Fibroblast of skin of abdomen (primary cell): ENCODE measurements at places on chromosomes 3 and 15.

DNA sequence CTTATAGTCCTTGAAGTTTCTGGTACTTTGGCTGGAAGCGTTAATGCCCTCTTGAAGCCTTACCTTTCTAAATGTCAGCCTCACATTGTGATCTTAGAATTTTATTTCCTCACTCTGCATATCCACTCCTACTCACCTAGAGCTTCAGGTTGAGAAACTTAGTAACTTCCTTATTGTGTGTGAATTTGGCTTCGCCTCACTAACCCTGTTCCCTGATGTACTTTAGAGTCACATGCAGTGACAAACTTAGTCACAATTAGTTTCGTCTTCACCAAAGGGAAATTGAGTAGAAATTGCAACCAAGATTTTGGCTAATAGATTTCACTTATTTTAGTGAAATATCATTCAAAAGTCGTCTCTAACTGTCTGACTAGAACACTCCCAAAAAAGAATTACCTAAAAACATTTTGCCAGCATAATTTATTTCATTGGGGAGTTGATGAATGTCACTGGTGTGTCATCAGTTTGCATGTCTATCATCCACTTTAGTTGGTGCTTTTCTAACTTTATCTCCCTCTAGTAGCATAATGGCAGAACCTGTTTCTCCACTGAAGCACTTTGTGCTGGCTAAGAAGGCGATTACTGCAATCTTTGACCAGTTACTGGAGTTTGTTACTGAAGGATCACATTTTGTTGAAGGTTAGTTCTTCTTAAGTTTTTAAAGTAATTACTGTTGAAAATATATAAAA lies 960 bp downstream of the MFN1 start:
- no peak for DNase-seq

DNA sequence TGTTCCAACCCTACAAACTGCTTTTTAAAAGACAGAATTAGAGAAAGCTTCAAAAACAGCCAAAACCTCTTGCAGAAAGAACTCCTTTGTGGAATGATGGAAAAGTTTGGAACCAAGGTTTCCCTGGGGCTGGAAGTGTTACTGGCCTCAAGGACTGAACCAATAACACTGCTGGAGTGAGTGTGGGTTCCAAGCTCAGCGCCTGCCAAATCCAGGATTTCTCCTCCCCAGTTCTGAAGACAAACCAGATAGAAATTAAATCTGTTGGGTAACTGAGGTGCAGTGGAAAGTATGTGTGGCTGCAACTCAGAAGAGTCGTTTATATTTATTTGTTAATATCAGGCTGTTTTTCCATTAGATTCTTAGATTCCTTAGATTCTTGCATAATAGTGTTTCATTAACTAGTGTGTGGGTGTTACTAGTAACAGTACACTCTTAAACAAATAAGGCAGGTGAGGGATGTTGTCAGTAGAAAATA lies 66.5 kb upstream of the FNDC3B start:
- DNase-seq, result no peak

GRCh38 chr3:56229311-56229710 lies 239.0 kb downstream of the ERC2 start:
- no peak for DNase-seq

- peak; percentile 4 for DNase-seq
Observed at GRCh38 chr3:53680028-53680427, 166.2 kb downstream of the CHDH start.

DNA sequence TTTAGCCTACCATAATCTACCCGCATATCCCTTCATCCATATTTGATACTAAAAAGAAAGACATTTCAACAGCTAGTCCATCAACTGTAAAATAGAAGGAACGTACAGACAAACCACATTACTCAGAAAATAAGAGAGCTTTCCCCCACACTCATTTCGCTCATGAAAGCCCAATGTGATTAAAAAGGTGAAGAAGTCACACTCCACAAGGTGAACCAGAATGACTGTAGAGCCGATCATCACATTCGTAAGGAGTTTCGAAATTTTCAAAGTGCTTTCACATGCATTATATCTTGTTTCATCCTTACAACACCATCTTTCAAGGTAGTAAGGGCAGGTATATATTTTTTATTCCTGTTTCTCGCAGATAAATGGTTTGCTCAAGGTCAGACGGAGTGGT lies 225.3 kb downstream of the FOXP1 start:
- no peak for DNase-seq

DNA sequence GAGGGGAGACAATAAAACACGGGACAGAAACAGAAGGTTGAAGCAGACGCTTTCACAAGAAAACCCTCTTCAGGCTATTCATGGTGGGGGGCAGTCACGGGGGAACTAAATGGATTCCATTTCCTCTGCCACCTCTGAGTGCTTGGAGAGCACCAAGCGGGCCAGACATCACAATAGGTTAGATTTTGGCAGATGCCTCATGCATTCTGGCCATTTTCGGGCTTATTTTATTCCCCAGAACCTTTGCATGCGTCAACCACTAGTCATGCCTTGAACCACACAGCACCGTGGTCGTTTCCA lies 82.2 kb downstream of the RORA start:
- DNase-seq, result no peak

DNA sequence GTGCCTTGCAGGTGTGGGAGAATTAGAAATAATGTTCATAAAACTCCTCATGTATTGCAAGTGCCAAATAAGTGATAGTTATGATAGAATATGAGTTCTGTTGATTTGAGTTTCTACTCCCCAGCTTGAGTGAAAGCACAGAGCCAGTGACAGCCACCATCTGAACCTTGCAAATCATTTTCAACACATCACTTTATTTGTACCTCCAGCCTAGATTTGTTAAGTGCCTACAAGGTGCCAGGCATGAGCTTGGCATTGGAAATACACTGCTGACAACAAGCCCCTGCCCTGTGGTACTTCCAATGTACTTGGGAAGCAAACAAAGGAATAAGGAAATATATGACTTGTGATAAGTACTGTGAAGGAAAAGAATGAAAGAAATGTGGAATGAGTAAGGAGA lies 17.0 kb downstream of the FEZF2 start:
- no peak for DNase-seq

- DNase-seq, result no peak
Observed at GRCh38 chr15:52308446-52309153, 13.0 kb upstream of the MYO5C start.

- DNase-seq, result peak; percentile 68
Observed at GRCh38 chr3:127588806-127589577, 1.5 kb downstream of the TPRA1 start.

GRCh38 chr3:114608293-114608692 lies 314.5 kb downstream of the TIGIT start:
- DNase-seq, result peak; percentile 90

DNA sequence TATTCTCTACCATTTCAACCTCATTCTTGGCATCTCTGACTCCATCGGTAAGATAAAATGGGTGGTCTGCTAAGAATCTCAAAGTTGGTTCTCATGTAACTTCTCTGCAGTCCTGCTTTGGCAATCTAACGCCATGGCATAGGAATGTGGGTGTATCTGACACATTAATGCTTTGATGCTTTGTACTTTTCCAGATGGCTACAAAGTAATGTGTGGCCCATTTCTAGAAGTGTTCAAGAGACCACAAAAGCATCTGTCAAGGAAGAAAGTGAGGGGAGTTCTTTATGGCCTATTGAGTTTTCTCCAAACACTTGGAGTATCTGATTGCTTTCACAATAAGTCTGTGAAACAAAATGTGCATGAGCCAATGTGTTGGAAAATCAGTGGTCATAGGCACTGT lies 339.9 kb upstream of the TGFBR2 start:
- DNase-seq, result peak; percentile 77

DNA sequence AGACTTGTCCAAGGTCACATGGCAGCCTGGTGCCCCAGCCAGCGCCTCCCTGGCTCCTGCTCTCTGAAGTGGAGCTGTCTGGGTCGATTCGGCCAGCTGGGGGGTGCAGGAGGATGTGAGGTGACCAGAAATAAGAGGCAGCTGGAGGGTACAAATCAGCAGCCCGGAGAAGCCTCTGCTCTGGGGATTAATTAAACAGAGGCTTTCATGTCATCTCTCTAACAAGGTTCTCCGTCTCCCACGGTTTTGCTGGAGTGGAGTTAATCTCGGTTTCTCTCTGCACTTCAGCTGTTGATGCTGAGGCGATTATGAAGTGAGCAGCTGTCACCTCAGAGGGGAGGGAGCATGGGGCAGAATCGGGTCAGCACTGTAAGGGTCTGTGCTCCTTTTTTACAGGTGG lies 236.8 kb downstream of the TLE3 start:
- DNase-seq, result no peak

- no peak for DNase-seq
Observed at GRCh38 chr3:190130037-190130436, 9.3 kb upstream of the P3H2 start.

DNA sequence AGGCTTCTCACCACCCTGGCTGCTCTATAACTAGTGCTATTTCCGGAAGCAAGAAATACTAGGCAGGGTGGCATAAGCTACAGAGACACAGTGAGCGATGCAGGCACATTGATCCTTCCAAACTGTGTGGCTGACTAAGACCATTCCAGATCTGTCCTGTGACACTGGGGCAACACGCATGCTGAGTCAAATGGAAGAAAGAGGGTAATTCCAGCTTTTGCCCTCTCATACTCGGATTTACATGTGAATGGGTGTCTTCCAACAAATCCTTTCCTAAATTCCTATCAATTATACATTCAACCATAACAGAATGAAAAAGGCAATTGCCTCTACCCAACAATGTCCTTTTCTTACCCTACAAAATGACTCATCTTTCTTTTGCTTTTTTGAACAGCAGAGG lies 5.1 kb downstream of the FSIP1 start:
- no peak for DNase-seq

- no peak for DNase-seq
Observed at GRCh38 chr3:107729686-107730085, 206.9 kb downstream of the BBX start.

- DNase-seq, result no peak
Observed at GRCh38 chr15:83961311-83961710, 274.3 kb upstream of the GOLGA6L4 start.

GRCh38 chr3:66099541-66100065 lies 60.9 kb upstream of the MAGI1 start:
- no peak for DNase-seq

GRCh38 chr3:183953471-183954070 lies 64.1 kb downstream of the ABCC5 start:
- DNase-seq, result no peak

DNA sequence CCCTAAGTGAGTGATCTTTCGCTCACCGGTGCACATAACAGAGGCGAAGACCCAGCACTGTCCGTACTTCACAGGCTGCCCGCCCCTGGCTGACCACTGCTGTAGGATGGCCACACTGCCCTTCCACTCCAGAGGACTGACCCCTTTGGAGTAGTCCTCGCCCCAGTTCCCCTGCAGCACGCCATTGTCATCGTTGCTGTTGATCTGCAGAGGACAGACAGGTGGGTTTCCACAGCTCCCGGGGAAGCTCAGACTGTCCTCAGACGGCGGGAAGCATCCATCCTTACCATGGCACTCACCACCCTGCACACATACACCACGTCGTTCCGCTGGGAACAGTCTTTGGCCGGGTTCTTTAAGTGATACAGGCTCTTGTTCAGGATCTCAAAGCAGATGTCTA lies 20.5 kb upstream of the TGM5 start:
- DNase-seq, result no peak

DNA sequence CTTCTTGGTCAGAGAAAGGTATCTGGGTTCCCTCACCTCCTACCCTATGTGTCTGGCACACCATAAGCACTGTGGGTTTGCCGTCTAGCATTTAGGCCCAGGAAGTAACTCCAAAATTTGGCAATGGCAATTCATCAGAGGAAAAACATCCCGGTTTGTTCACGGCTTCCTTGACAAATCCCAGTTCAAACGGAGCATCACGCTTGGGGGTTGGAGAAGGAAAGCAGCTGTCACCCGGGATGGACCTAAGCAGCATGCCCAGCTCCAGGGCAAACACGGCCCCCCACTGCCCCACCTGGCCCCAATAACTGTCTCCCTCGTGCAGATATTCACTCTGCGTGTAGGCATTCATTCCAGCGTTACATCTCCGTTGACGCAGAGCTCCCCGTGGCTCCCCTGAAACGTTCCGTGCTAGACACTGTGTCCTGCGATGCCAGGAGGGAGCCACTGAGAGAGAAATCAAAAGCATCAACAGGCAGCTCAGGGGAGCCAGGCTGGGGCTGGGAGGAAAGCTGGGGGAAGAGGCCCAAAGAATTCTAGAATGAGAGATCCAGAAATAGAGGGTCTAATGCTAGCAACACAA lies 41.4 kb downstream of the NTRK3 start:
- no peak for DNase-seq

GRCh38 chr15:57758560-57758959 lies 52.0 kb downstream of the POLR2M start:
- no peak for DNase-seq

DNA sequence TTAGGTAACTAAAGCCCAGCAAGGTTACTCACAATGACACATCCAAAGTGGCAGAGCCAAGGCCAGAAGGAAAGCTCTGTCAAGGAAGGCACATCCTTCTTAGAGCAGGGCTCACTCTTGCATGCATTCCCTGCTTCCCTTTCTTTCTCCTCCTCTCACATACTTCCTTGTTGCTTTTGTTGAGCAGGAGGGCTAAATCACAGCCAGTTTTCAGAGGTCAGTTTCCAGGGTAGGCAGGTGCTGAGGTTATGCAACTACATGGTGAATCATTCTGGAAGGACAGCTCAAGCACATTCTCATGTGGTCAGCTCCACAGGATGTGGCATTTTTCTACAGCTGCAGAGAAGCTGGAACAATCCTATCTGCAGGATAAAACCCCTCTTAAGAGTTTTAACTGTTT lies 275.6 kb downstream of the ZNF621 start:
- DNase-seq, result peak; percentile 74

- no peak for DNase-seq
Observed at GRCh38 chr3:85846940-85847339, 888.2 kb downstream of the CADM2 start.

- peak; percentile 9 for DNase-seq
Observed at GRCh38 chr3:192409201-192409837, 318.0 kb downstream of the FGF12 start.

DNA sequence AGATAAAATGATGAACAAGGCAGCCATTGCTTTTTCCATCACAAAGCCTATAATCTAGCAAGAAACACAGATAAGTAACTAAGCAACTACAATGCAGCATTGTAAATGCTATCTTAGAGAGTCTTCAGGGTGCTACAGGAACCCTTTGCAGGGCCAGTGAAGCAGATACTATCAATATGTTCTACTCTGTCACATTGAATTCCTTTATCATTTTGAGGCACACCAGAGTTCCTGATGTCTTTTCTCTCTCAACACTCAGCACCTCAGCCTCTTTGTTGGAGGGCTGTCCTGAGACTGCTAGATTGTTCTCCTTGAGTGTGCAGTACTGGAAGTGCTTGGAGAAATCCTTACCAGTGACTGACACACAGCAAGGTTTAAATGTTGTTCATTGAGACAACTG lies 107.4 kb upstream of the MRPL3 start:
- no peak for DNase-seq

GRCh38 chr3:12579905-12580304 lies 23.0 kb downstream of the MKRN2 start:
- no peak for DNase-seq

DNA sequence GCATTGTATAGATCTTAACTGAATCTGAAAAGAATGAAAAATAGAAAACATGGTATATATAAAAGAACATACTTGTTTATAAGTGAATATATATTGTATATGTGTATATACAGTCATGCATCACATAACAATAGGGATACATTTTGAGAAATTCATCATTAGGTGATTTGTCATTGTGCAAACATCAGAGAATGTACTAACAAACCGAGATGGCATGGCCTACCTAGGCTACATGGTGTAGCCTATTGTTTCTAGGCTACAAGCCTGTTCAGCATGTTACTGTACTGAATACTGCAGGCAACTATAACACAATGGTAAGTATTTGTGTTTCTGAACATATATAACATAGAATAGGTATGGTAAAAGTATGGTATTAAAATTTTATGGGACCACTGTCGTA lies 64.6 kb upstream of the CHRM5 start:
- no peak for DNase-seq
